ENCODE measurements at places on chromosomes 4 and X.

DNA sequence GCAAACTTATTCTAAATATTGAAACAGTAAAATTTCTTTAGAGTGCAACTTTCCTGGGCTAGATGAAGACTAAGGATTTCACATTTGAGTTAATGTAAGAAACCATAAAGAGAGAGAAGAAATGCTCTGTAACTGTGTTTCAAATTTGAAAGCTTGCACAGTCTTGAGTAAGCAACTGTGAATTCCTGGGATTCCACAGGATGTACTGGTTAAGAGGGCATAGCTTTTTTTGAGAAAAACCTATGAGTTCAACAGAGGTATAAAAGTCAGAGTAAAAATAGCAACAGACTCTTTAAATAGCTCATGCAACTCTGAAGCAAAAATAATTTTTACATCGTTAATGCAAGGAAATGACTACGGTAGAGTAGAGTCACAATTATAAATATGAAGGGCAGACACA is 25.5 kb downstream of the ZNF330 start:
- no peak for DNase-seq

GRCh38 chrX:39296472-39296871 is 495.2 kb downstream of the MID1IP1 start:
- DNase-seq = no peak

DNA sequence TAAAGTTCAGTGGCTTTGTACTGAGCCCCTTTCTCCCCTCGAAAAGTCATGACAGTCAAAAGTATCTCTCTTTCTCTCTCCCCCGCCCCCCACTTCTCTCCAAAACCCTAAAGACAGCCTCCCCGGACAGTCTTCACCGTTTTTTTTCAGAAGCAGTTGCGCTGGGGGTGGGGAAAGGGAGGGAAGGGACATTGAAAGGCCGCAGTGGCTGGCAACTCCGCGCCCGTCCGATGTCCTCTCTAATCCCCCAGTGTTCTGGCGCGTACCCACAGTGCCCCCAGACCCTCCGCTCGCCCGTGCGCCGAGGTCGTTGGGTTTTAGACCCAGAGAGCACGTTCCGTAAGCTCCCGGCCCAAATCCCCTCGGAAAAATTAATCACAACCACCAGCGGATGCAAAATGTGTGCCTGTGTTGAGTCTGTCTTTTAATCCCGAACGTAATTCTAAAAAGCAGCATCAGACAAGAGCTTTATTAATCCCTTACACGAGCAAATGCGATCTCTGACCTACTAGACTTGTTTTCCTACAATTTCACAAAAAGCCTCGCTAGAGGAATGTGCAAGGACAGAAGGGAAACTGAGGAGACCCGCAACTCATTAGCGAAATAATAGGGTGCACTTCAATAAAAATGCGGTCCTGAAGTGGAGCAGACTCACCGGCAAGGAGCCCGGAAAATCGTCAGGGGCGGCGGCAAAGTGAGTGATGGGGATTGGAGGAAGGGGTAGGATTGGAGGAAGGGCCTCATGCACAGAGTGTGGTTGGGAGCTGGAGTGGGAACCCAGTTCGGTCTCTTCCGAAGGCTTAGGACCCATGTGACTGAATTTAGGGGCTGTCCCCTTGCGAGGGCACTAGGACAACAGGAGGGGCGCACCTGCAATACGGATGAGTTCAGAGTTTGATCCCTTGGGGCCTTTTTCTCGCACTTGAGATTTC is 12.2 kb upstream of the PRDM8 start:
- no peak for DNase-seq

DNA sequence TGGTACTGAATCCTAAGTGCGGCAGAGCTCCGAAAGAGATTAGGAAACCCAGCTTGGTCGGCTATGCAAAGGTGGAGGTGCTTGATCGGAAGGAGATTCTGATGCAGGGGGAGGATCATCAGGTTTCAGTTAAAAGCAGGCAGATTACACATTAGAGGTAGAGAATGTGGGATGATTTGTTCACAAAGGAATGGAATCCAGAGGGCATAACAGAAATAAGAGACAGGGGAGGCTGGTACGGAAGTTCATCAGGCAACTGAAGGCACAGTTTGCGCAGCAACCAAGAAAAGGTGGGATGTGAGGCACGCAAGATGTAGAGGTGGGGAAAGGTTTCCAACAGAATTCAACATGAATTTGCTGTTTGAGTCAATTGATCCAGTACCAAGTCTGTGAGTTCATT is 424 bp upstream of the ZNF330 start:
- no peak for DNase-seq

- no peak for DNase-seq
Measured at GRCh38 chr4:160353548-160353947, 1250.7 kb downstream of the RAPGEF2 start.

DNA sequence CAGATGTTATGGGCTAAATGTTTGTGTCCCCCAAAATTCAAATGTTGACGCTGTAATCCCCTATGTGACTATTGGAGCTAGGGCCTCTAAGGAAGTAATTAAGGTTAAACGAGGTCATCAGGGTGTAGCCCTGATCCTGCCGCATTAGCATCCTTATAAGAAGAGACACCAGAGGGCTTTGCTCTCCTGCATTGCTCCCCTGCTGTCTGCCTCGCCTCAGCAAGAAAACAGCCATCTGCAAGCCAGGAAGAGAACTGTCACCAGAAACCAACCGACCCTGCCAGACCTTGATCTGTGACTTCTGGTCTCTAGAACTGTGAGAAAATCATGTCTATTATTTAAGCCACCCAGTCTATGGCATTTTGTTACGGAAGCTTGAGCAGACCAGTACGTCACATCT is 331.9 kb downstream of the DCTD start:
- DNase-seq = no peak

- DNase-seq = no peak
Measured at GRCh38 chr4:164753873-164754488, at the start of gene SMIM31. Gene SMIM31 (plus strand): TSS chr4:164754131. CDS start chr4:164770444, 16,313 bp downstream.

GRCh38 chr4:121943941-121944340 is 7.9 kb downstream of the TRPC3 start:
- DNase-seq = no peak

GRCh38 chr4:123110685-123111084 is 188.3 kb upstream of the NUDT6 start:
- DNase-seq = no peak

DNA sequence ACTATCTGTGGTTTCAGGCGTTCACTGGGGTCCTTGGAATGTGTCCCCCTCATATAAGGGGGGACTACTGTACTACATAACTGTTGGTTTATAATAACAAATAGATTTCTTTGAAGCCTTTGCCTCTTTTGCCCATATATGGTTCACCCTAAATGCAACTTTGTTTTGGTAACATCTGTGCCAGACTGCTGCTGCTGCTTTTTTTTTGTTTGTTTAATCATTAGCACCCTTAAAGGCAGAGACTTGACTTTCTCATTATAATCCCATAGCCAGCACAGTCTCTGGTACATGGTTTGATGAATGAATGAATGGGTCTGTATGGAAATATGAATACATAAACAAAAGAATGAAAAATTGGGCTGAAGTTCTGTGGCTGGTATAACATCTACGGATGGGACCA is 80.2 kb upstream of the LHFPL1 start:
- no peak for DNase-seq

DNA sequence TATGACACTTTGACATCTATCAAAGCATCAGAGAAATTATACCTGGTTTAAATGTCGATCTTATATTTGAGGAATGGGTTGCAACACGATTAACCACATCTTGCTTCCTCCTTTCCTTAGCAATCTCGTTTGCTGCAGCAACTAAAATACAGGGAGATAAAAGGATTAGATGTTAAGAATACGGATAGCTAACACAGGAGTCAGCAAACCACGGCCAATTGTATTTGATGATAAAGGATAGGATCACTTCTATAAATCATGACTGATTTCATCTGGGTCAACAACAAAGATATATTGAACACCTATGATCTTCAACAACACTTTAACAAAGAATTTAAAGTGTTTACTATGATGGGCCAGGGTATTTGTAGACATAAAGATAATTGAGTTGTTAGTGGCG is 5.0 kb downstream of the MAP7D3 start:
- DNase-seq = no peak

DNA sequence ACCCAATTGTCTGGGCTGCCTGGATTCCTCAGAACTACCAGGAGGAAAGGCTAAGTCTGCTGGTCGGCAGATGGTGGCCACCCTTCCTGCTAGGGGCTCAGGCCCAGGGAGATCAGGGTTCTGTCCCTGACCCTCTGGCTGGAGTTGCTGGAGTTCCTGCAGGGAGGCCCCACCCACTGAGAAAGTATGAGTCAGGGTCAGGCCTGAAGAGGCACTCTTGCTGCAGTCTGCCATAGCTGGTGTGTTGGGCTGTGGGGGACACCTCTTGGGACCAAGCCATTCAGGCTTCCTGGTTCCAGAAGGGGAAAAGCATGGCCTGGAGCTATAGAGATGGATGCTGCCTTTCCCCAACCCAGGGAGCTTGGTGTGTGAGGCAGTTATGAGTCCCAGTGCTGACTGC is 40.4 kb upstream of the PCDH18 start:
- DNase-seq = no peak

DNA sequence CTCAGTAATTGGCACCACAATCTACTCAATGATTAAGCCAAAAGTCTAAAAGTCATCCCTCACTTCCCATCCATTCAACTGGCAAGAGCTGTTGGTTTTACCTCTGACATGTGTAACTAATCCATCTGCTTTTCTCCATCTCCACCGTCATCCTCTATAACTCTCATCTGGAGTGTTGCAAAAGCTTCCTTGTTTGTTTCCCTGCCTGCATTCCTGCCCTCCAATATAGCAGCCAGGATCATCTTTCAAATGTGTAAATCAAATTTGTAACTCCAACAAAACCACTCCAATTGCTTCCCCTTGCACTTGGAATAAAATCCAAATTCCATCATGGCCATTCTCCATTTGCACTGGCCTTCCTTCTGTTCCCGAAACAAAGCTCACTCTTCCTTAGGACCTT is 4.3 kb upstream of the PLAC8 start:
- no peak for DNase-seq

- no peak for DNase-seq
Measured at GRCh38 chr4:165505958-165506837, 127.4 kb downstream of the CPE start.

Data from DMS 273 treated with DMSO at 0.1 percent for 48 hours (cell line).